ENCODE measurements at places on chromosomes 2 and 18. TPM values are rescaled to one million over a fixed set of nuclear protein-coding genes. Genes with fewer than 3 reads are reported as not detected.

The PDE1A gene
- total RNA-seq: not detected

The TGFA gene
- total RNA-seq: 0.38 TPM

The IL36RN gene
- total RNA-seq: not detected

The LYPD1 gene
- total RNA-seq: not detected

The LBX2 gene
- total RNA-seq: 0.36 TPM

The MLPH gene
- total RNA-seq: not detected

The DYNAP gene
- not detected for total RNA-seq

The KCNG3 gene
- 1.5 TPM for total RNA-seq

The NOSTRIN gene
- total RNA-seq: not detected

The SP9 gene
- total RNA-seq: not detected

The UGT1A7 gene
- total RNA-seq: not detected

The KCNS3 gene
- not detected for total RNA-seq

The EPG5 gene
- 19.0 TPM for total RNA-seq

The ARHGAP28 gene
- not detected for total RNA-seq

The TUBA3E gene
- total RNA-seq: not detected

The TEKT4 gene
- not detected for total RNA-seq

The MEP1B gene
- not detected for total RNA-seq

The ASB3 gene
- total RNA-seq: 25.3 TPM

The SERPINB12 gene
- not detected for total RNA-seq

The CHPF gene
- 18.4 TPM for total RNA-seq

The UGT1A5 gene
- not detected for total RNA-seq

The NAT8 gene
- not detected for total RNA-seq

The ZC3H8 gene
- 22.1 TPM for total RNA-seq

The C2orf80 gene
- total RNA-seq: not detected

The COLEC12 gene
- not detected for total RNA-seq

The PLA2R1 gene
- not detected for total RNA-seq

The SPC25 gene
- total RNA-seq: 35.6 TPM

The PRSS56 gene
- not detected for total RNA-seq

The DSG2 gene
- 0.41 TPM for total RNA-seq

The RSAD2 gene
- 2.8 TPM for total RNA-seq

The SPOPL gene
- 8.9 TPM for total RNA-seq

The LYPD6 gene
- total RNA-seq: not detected

The USP40 gene
- total RNA-seq: 15.8 TPM

The RGPD5 gene
- 31.1 TPM for total RNA-seq

The ONECUT2 gene
- total RNA-seq: not detected

The LIMS2 gene
- 23.6 TPM for total RNA-seq

The ARHGEF33 gene
- not detected for total RNA-seq

The PTCD3 gene
- total RNA-seq: 180 TPM

The DNAH7 gene
- total RNA-seq: 0.07 TPM

The MAL gene
- 59.2 TPM for total RNA-seq

The HES6 gene
- 5.6 TPM for total RNA-seq
